Activated CD4-positive, alpha-beta memory T cell treated with anti-CD3 and anti-CD28 coated beads for 36 hours (primary cell): ENCODE measurements at places on chromosomes 6 and 20. TPM values are rescaled to one million over a fixed set of nuclear protein-coding genes. Genes with fewer than 3 reads are reported as not detected.
A peak's percentile ranks its signal among the peaks of the same experiment; 100 is the strongest.

DNA sequence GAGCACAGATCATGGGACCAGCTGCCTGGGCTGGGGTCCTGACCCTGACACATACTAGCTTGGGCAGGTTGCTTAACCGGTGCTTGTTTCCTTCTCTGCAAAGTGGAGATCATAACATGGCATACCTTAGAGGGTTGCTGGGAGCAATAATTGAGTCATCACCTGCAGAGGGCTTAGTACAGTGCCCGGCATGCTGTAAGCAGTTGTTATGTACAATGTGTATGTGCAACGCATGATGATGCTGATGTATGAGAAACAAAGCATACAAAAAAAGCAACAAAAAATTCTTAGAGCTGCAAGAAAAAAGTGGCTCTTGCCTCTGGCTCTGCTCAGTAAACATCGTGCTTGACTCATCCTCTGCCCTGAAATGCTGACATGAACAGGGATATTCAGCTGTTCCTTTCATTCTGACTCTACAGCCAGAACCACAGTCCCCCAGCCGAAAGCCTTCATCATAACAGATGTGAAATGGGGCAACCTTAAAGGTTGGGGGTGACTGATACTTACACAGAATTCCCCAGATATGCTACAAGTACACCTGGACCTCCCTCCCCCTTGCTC, 91.7 kb downstream of the CLIC5 start:
- no peak overlapping the region for H3K4me3 ChIP-seq
- DNase-seq = peak; percentile 85
- peaks cover 1% of the 10 kb centered on the region for H3K36me3 ChIP-seq
- peak overlapping the region; percentile 97 for H3K27ac ChIP-seq

GRCh38 chr20:36130390-36130789, 24.1 kb upstream of the EPB41L1 start:
- H3K4me1 ChIP-seq = no peaks in the 10 kb centered on the region
- DNase-seq = no peak
- H3K27ac ChIP-seq = no peak overlapping the region
- no peaks in the 10 kb centered on the region for H3K36me3 ChIP-seq
- no peak overlapping the region for H3K4me3 ChIP-seq
- H3K27me3 ChIP-seq = no peaks in the 10 kb centered on the region

DNA sequence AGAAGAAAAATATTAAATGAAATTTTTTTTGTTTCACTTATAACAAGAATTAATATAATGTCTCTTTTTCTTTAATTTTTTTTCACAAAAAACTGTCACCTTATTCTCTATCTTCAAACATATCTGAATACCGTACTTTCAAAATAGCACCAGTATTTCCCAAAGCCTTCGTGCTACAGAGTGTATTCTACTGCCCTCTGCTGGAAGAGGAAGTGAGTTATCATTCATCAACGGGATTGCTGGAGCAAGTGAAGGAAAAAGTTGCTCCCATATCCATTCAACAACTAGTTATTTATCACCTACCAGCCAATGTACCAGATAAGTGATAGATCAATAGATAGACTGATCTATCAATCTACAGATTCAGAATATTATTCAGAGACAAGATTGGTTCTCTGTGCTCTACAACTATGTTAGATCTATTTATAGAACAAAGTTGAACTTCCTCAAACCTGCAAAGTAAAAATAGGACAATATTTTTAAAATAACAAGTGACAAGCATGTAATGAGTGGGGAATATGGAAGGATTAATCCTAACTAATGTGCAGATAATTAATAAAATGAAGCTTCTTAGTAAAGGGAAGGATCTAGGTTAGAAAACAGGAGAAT, 26.7 kb upstream of the TFAP2B start:
- DNase-seq = no peak
- no peak overlapping the region for H3K4me3 ChIP-seq
- no peaks in the 10 kb centered on the region for H3K36me3 ChIP-seq
- H3K27me3 ChIP-seq = no peaks in the 10 kb centered on the region
- H3K4me1 ChIP-seq = no peaks in the 10 kb centered on the region

GRCh38 chr20:32366380-32366779, 8.2 kb downstream of the ASXL1 start:
- no peaks in the 10 kb centered on the region for H3K27me3 ChIP-seq
- peaks cover 69% of the 10 kb centered on the region for H3K4me1 ChIP-seq
- DNase-seq = no peak

- no peak for DNase-seq
- peaks cover 5% of the 10 kb centered on the region for H3K4me1 ChIP-seq
- H3K27me3 ChIP-seq = no peaks in the 10 kb centered on the region
Observed at GRCh38 chr6:137117581-137117980, 55.9 kb downstream of the IL22RA2 start.

- H3K27ac ChIP-seq = no peak overlapping the region
- H3K4me1 ChIP-seq = peaks cover 4% of the 10 kb centered on the region
- no peaks in the 10 kb centered on the region for H3K36me3 ChIP-seq
- DNase-seq = no peak
- no peak overlapping the region for H3K4me3 ChIP-seq
- peaks cover 1% of the 10 kb centered on the region for H3K27me3 ChIP-seq
Observed at GRCh38 chr20:31638317-31638716, 605 bp downstream of the COX4I2 start.

DNA sequence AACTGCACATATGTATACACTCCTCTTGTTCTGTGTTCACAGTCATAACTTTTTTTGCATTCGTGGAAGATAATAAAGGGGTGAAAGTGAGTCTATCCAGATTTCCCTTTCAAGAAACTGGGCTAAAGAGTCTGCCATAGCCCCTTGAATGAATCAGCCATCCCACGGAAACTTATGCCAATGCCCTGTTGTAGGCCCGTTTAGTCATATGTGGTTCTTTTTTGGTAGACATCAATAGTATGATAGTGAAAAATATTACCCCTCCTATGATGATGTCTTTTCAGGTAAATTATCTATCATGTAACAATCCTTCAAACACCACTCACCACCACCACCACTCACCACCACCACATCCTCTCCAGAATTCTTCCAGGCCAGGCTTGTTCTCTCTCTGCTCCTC, 99.9 kb upstream of the MYLIP start:
- H3K4me3 ChIP-seq = no peak overlapping the region
- no peak overlapping the region for H3K27ac ChIP-seq
- no peaks in the 10 kb centered on the region for H3K4me1 ChIP-seq
- peaks cover 8% of the 10 kb centered on the region for H3K27me3 ChIP-seq

Gene RSPH9
- not detected for total RNA-seq

Gene TAF8
- 57.7 TPM for total RNA-seq

Gene GTSF1L
- total RNA-seq = not detected
